Nephron progenitor cell (in vitro differentiated cells): ENCODE measurements at places on chromosomes 5 and 9.
A peak's percentile ranks its signal among the peaks of the same experiment; 100 is the strongest.

DNA sequence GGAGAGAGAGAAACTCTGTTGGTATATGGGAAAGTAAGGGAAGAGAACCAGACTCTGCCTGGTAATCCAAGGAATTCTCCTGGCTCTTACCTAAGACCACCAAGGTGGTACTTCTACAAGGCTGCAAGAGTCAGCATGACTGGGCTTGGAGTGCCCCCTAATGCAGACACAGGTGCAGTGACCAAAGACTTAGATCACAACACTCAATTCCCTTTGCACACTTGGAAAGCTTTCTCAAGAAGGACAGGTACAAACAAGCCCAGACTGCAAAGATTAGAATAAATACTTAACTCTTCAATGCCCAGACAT lies 25.2 kb downstream of the UGT3A2 start:
- no peak overlapping the region for H3K4me3 ChIP-seq
- H3K27ac ChIP-seq = no peak overlapping the region
- H3K27me3 ChIP-seq = peaks cover 6% of the 10 kb centered on the region

GRCh38 chr5:107564931-107565372 lies 105.8 kb downstream of the EFNA5 start:
- H3K4me3 ChIP-seq = no peak overlapping the region
- H3K4me1 ChIP-seq = peaks cover 51% of the 10 kb centered on the region
- DNase-seq = no peak
- peaks cover 3% of the 10 kb centered on the region for H3K27me3 ChIP-seq

GRCh38 chr5:31285025-31285424 lies 91.5 kb downstream of the CDH6 start:
- H3K27ac ChIP-seq = no peak overlapping the region
- no peaks in the 10 kb centered on the region for H3K27me3 ChIP-seq
- no peak overlapping the region for H3K4me3 ChIP-seq
- no peak for DNase-seq
- peaks cover 7% of the 10 kb centered on the region for H3K4me1 ChIP-seq
- peaks cover 21% of the 10 kb centered on the region for H3K36me3 ChIP-seq

DNA sequence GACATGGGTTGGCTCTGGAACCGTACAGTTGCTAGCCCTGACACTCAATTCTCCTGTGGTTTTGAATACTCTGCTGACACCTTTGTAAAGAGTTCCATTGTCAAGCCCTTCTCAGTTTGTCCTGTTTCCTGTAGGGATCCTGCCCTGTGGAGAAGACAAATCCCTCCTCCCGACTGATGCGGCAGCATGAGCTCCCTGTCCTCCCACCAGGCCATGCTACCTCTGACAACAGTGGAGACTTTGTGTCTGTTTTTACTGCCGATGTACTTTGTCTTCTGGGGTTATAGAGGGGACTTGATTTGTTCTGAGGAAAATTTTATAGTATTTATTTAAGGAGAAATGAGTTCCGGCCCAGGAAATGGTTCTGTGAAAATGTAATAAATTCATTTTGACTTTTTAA lies 57.8 kb downstream of the PRLR start:
- H3K4me1 ChIP-seq = no peaks in the 10 kb centered on the region
- DNase-seq = no peak
- peak overlapping the region; percentile 46 for H3K27ac ChIP-seq

GRCh38 chr9:131349881-131350563 lies 43.9 kb upstream of the PRRC2B start:
- peaks cover 10% of the 10 kb centered on the region for H3K27me3 ChIP-seq
- no peaks in the 10 kb centered on the region for H3K36me3 ChIP-seq
- peak overlapping the region; percentile 87 for H3K4me3 ChIP-seq
- H3K4me1 ChIP-seq = peaks cover 8% of the 10 kb centered on the region
- H3K27ac ChIP-seq = no peak overlapping the region

DNA sequence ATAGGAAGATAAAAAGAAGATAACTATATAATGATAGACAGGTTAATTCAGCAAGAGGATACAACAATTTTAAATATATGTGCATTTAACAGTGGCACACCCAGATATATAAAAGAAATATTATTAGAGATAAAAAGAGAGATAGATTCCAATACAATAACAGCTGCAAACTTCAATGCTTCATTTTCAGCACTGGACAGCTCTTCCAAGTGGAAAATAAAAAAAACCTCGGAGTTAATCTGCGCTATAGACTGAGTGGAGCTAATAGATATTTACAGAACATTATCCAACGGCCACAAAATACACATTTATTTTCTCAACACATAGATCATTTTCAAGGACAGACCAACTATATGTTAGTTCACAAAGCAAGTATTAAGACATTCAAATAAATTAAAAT lies 1229.5 kb upstream of the CDH6 start:
- no peak overlapping the region for H3K4me3 ChIP-seq
- no peak overlapping the region for H3K27ac ChIP-seq
- no peaks in the 10 kb centered on the region for H3K4me1 ChIP-seq
- no peaks in the 10 kb centered on the region for H3K36me3 ChIP-seq
- no peak for DNase-seq
- peaks cover 3% of the 10 kb centered on the region for H3K27me3 ChIP-seq

DNA sequence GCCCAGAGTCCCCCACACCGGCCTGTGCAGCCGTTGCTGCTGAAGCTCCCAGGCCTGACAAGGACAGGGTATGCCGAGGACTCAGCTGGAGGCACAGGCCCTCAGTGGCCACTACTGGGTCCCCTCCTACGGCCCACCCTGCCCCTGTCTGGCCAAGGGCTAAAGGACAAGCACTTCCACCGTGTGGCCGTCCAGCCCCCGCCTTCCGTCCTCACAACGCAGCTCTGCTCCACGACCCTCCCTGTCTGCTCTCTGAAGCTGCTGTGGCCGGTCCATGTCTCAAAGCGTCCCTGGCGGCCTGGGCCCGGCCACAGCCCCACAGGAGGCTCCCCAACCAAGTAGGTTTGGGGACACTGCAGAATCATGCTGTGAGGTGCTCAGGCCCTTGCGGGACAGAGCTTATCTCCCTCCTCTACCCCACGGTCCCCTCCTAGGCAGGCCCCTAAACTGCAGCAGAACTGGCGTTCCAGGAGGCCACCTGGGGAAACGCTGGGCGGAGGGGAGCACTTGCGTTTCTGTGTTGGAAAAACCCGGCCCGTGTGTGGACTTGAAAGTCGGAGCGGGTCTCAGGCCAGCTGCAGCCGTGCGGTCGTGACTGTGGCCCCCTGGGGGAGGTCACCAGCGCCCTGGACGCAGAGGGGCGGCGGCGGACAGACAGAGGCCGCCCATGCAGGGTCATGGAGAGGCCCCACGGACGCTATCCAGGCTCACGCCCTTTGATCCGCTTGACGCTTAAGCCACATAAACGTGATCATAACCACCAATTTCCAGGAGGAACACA lies 45.6 kb downstream of the NKD2 start:
- H3K27ac ChIP-seq = peak overlapping the region; percentile 53
- peaks cover 32% of the 10 kb centered on the region for H3K4me1 ChIP-seq
- no peak overlapping the region for H3K4me3 ChIP-seq
- peaks cover 2% of the 10 kb centered on the region for H3K27me3 ChIP-seq
- no peak for DNase-seq
- peaks cover 5% of the 10 kb centered on the region for H3K36me3 ChIP-seq

DNA sequence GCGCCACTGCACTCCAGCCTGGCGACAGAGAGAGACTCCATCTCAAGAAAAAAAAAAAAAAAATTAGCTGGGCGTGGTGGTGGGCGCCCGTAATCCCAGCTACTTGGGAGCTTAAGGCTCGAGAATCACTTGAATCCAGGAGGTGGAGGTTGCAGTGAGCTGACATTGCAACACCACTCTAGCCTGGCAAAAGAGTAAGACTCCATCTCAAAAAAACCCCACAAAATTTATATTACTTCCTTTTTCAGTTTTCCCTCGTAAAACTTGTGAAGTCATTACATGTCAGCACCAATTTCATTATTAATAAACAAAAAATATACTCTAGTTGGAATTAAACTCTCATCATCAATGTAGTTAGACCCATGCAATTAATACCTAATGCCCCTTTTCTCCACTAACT lies 43.9 kb downstream of the SHLD3 start:
- no peak for DNase-seq
- H3K36me3 ChIP-seq = no peaks in the 10 kb centered on the region
- no peak overlapping the region for H3K4me3 ChIP-seq

GRCh38 chr9:9855177-9856078 lies 757.4 kb downstream of the PTPRD start:
- no peak overlapping the region for H3K4me3 ChIP-seq
- no peak for DNase-seq
- H3K27me3 ChIP-seq = no peaks in the 10 kb centered on the region
- no peaks in the 10 kb centered on the region for H3K36me3 ChIP-seq
- H3K27ac ChIP-seq = no peak overlapping the region

GRCh38 chr9:80586786-80587330 lies 1015.1 kb downstream of the TLE4 start:
- DNase-seq = no peak
- no peak overlapping the region for H3K4me3 ChIP-seq
- H3K4me1 ChIP-seq = peaks cover 8% of the 10 kb centered on the region
- H3K36me3 ChIP-seq = no peaks in the 10 kb centered on the region
- H3K27ac ChIP-seq = no peak overlapping the region

DNA sequence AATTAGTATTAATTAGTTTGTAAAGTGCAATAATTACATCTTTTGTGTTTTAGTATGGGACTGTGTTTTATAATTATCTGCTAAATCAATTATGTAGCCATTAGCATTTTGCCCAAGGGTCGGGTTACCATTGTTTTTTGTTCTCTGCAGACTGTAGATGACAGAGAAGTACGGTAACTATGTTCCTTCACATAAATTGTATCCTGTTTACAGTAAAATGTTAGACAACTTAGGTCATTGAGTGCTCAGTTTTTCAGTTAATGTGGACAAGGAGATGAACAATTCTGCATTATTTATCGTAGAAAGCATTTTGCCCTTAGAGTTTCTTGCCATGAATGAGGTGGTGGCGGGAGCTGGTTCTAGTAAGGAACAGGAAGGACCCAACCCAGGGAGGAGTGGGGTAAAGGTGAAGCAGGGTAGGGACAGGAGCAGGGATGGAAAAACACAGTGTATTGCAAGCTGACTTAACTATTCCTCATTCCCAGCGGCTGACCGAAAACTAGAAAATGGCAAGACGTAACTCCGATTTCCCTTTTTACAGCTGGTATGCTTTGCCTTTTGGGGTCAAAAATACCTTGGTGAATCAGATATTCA lies 243.7 kb upstream of the SLC24A2 start:
- peaks cover 5% of the 10 kb centered on the region for H3K27me3 ChIP-seq
- no peaks in the 10 kb centered on the region for H3K36me3 ChIP-seq
- peaks cover 58% of the 10 kb centered on the region for H3K4me1 ChIP-seq
- peak overlapping the region; percentile 66 for H3K27ac ChIP-seq
- DNase-seq = no peak

DNA sequence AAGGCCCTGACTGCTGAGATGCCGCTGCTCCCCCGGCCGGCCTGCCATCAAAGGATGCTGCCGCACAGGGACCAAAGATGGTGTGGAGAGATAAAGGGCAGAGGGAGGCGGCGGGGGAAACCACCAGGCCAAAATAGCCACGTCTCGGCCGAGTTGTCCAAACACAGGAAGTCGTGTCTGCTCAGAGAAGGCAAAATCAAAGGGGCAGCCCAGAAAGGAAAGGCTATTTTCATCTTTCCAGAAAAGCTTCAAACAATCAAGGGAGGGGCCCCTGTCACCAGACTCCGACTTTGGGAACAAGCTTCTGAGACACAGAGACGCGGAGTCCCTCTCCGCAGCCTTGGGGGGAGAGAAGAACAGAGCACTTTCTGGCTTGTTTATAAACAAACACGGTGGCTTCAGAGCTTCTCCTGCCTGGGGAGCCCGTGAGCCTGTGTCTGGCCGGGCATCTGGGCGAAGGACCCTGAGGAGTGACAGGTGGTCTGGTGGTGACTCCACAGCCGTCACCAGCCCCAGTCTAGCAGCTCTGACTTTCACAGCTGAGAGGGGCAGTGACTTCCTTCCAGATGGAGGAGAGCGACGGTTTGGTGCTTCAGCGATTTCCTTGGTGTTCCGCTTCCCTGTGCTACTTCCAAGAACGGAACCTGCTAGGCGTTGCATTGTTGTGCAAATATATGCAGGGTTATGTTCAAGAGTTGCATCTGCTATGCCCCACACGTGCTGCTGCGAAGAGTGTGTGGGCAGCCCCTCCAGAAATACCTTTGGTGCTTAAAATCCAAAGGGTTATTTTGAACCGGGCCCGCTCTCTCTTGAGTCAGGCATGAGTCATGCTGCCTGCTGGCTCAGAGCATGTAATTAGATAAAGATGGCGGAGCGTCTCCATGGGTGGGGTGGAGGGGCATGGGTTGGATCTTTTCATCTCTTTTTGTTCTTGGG lies 24.0 kb downstream of the ADAMTSL2 start:
- no peak for DNase-seq
- peak overlapping the region; percentile 66 for H3K4me3 ChIP-seq
- peaks cover 5% of the 10 kb centered on the region for H3K27me3 ChIP-seq
- peaks cover 61% of the 10 kb centered on the region for H3K4me1 ChIP-seq
- H3K27ac ChIP-seq = peak overlapping the region; percentile 94

- no peak for DNase-seq
- no peaks in the 10 kb centered on the region for H3K4me1 ChIP-seq
- H3K27me3 ChIP-seq = peaks cover 11% of the 10 kb centered on the region
- H3K27ac ChIP-seq = no peak overlapping the region
- H3K36me3 ChIP-seq = no peaks in the 10 kb centered on the region
Measured at GRCh38 chr9:114973216-114973615, 42.8 kb upstream of the TNFSF8 start.

DNA sequence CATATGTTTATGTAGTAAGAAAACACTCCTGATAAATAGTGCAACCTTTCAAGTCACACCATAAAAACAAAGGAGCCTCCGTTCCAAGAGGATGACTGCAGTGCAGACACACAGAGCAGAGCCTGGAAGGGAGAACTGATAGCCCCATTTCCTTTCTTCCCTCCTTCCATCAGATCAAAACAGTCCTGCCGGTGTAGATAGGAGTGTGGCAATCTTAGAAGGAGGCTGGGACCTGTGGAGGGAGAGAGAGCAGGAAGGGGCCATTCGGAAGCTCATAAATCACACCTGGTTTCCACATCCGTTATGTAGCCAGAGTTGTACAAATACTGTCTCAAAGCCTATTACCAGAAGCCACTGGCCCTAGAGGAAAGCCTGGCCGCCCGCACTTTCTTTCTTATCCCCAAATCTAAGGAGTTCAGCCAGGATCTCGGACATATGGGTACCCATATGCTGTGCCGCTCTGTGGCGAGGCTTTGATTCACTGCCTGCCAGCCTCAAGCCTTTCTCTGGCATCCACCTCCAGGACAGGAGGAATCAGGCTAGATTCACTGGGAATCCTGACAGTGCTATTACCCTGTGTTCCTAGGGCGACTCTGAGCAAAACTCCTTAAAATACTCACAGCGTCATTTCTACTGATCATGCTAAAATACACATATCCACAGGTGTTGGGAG lies 26.9 kb downstream of the DAP start:
- peak overlapping the region; percentile 94 for H3K27ac ChIP-seq

DNA sequence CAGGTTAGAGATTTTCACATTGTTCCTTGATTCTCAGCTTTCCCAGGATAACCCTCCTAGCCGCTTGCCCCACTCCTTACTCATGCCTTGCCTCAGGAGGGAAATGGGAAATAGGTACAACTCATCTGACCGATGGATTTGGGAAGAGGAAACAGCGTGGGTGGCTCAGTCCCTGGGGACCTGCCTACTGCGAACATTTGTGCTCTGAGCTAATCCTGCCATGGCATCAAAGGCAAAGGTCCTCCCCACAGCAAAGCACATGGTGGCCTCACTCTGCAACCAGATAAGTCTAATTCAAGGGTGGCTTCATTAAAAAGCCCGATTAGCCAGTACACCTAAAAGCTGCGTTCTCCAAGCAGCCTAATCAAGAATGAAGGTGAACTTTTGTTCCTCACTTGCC lies 82.4 kb upstream of the ADRA1B start:
- no peaks in the 10 kb centered on the region for H3K36me3 ChIP-seq
- H3K4me1 ChIP-seq = no peaks in the 10 kb centered on the region
- H3K27me3 ChIP-seq = peaks cover 12% of the 10 kb centered on the region
- DNase-seq = no peak
- no peak overlapping the region for H3K4me3 ChIP-seq
